Mucosa of descending colon (tissue), 3 donors: ENCODE measurements at places on chromosomes 16 and 17.

DNA sequence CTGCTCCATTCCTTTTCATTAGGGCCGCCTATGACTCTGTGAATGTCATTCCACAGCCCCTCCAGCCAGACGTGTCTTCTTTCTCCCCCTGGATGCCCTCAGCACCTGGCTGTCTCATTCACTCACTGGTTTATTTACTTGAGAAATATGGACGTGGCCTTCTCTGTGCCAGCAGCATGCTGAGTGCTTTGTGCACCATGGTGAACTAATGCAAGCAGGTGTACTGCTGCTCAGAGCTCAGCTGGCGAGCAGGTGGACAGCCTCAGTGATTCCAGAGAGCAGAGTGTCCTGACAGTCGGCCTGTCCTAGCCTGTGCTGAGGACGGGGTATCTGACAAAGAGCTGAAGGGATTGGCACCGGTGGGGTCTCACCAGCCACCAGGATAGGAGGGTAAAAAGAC, 96.7 kb downstream of the GNAO1 start:
- DNase-seq, result no peak

DNA sequence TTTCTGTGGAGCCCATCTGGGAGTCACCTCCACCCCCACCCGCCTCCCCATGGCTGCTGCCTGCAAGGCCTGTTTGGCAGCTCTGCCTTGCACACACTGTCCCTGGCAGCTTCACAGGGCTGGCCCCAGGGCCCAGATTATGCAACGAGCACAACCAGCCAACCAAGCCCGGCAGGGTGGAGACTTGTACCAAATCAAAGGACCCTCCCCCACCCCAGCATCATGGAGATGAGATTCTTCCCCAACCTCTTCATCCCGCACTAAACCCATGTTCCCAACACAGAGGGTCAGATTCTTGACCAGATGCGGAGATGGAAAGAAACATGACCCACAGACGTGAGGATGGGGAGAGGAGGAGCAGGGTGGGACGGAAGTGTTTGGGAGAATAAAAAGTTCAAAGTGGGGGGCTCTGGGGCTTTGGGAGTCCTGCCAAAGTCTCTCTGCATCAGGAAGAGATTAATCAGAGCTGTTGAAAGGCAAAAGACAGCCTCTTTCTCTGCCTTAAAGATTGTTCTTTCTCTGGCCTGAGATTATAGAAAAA, 3.8 kb downstream of the SMARCD2 start:
- peak; percentile 75 for DNase-seq

- peak; percentile 17 for DNase-seq
These were observed 71.5 kb downstream of the CRISPLD2 start for GRCh38 chr16:84891149-84891795.

GRCh38 chr16:67448580-67448979, 17.7 kb downstream of the HSD11B2 start:
- peak; percentile 67 for DNase-seq

DNA sequence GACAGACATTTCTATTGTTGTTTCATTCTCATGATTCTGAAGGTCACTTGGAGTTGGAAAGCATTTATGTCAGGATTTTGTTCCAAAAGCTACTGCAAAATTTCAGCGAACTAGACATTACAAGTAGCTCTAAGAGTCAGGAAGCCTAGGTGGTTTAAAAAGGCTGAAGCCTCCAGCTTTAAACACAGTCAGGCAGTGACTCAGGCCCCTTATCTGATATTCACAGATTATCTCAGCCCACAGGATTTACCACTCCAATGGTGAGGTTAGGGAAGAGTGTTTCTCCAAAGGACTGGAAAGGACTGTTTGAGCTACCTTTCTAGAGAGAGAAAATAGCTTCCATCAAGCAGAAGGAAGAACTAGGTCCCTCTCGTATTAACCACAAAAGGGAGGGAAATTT, 624.4 kb upstream of the C16orf82 start:
- DNase-seq, result no peak

GRCh38 chr17:260944-261343, 79.5 kb upstream of the DOC2B start:
- DNase-seq, result no peak

DNA sequence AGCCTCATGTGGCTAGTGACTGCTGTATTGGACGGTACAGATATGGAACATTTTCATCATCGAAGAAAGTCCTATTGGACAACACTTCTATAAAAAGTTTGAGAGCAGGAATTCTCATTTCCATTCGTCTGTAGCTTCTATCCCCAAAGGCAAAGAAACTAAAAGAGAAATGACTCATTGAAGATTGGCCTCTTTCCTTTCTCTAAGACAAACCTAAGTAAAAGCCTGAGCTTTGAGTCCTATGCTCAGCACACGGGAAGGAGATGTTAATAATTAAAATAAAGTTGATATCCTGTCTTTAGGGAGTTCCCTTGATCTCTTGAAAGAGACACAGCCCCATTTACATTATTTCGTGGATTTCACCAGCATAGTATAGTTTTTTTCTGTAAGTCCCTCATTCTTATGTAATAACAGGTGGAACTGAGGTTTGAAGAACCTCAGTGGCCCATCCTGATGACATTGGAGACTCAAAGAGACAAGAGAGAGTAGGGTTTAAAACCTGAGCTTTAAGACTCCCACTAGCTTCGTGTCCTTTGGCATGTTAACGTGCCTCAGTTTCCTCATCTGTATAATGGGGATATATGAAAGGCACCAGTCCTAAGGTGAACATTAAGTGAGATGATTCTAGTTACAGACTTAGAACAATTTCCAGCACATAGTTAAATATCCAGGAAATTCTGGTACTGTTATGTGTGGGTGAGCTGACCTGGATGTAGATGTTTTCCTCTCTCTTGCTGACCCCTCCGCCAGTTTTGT, 174.0 kb downstream of the IRX3 start:
- DNase-seq, result no peak

DNA sequence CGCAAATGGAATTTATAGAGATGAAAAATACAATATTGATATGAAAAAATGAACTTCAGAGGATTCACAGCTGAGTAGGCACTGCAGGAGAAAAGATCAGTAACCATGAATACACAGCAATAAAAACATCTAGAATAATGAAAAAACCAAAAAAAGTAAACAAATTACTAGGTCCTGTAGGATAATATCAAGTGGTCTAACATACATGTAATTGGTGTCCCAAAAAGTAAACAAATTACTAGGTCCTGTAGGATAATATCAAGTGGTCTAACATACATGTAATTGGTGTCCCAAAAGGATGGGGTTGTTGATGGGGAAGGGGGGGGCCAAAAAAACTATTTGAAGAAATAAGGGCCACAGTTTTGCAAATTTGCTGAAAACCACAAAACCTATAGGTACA, 43.4 kb downstream of the ZNF18 start:
- DNase-seq, result no peak

- DNase-seq, result no peak
These were observed 2.1 kb upstream of the USP32 start for GRCh38 chr17:60393840-60394723.

GRCh38 chr17:66169839-66170238, 22.1 kb downstream of the CEP112 start:
- no peak for DNase-seq

DNA sequence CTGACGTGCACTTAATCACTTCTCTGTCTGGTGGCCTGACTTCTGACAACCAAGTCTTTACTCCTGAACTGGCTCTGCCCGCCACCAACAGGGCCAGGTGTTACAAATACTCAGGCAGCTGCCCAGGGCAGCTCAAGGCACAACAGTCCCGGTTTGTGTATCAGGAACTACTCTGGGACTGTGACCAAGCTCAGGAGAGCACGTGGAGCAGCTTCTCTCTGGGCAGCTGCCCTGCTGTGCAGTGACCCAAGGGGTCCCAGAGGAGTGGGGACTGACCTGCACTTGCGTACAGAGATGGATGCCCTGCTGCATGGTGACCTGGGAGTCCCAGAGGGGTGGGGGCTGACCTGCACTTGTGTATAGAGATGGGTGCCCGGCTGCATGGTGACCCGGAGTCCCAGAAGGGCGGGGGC, 21.9 kb downstream of the LITAFD start:
- no peak for DNase-seq

GRCh38 chr16:48361012-48361411, 24.2 kb downstream of the SIAH1 start:
- no peak for DNase-seq

DNA sequence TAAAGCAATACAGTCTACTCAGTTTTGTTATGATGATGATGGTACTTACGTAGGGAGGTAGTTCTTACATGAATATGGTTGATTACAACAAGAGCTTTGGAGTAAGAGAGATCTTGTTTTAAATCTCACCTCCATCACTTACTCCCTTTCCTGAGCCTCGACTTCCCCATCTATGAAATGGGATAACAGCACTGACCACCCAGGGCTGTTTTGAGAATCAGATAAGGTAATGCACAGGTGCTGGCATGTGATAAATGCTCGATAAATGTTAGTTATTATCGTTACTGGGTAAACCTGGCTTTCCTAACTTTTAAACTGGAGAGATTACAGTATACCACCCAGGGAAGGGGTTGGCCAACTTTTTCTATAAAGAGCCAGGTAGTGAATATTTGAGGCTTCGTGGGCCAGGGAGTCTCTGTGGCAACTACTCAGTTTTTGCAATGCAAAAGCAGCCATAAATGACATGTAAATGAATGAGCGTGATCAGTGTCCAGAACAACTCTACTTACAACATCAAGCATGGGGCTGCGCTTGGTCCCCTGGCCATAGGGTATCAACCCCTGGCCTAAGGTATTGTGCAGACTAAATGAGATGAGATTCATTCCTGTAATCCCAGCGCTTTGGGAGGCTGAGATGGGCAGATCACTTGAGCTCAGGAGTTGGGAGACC, 73.7 kb downstream of the BMERB1 start:
- no peak for DNase-seq

- peak; percentile 92 for DNase-seq
These were observed 512 bp downstream of the AKAP1 start for GRCh38 chr17:57085448-57086068.

DNA sequence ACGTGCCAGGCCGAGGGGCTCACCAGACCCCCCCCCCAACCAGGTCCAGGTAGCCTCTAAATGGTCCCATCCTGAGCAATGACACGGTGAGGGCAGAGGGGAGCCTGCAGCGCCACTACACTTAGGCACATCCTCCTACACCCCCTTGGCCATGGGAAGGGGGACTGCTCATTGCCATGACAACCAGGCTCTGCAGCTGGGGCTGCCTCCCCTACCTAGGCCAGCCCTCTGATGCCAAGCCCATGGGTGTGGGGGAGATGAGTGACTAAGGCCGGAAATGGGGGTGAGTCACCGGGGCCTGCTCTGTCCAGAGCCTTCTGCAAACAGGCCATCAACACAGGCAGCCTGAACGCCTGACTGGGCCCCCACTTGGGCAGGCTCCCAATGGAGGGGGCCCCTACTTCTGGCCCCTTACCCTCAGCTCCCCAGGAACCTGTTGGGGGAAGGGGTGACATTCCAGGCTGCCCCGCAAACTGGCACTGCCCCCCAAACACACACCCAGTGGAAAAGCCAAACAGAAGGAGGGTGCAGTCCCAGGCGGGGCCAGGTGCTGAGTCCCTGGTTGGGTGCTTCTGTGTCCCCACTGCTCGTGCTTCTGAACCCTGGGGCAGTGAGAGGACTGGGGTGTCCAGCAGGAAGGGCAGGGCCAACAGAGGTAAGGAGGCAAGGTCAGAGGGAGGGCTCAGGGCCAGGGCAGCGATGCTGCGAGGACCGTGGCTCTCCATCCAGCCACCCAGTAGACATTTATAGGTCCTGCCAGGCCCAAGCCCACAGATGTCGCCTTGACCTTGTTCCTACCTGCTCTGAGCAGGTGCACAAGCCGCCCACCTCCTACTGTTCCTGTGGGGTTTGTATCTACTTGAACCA, 8.2 kb downstream of the PLCD3 start:
- DNase-seq, result peak; percentile 87

GRCh38 chr17:13843862-13844635, 225.3 kb upstream of the COX10 start:
- no peak for DNase-seq

GRCh38 chr17:22703204-22703603, 1010.9 kb downstream of the KCNJ18 start:
- DNase-seq, result no peak

GRCh38 chr17:74012465-74012864, 191.0 kb upstream of the RPL38 start:
- DNase-seq, result no peak

GRCh38 chr17:67518876-67519275, 141.8 kb downstream of the PITPNC1 start:
- no peak for DNase-seq

- no peak for DNase-seq
These were observed 533.2 kb upstream of the CDH5 start for GRCh38 chr16:65833171-65833871.

- DNase-seq, result no peak
These were observed 9.9 kb downstream of the ABR start for GRCh38 chr17:1169929-1170312.

GRCh38 chr17:61211236-61211635, 188.4 kb upstream of the TBX2 start:
- no peak for DNase-seq

DNA sequence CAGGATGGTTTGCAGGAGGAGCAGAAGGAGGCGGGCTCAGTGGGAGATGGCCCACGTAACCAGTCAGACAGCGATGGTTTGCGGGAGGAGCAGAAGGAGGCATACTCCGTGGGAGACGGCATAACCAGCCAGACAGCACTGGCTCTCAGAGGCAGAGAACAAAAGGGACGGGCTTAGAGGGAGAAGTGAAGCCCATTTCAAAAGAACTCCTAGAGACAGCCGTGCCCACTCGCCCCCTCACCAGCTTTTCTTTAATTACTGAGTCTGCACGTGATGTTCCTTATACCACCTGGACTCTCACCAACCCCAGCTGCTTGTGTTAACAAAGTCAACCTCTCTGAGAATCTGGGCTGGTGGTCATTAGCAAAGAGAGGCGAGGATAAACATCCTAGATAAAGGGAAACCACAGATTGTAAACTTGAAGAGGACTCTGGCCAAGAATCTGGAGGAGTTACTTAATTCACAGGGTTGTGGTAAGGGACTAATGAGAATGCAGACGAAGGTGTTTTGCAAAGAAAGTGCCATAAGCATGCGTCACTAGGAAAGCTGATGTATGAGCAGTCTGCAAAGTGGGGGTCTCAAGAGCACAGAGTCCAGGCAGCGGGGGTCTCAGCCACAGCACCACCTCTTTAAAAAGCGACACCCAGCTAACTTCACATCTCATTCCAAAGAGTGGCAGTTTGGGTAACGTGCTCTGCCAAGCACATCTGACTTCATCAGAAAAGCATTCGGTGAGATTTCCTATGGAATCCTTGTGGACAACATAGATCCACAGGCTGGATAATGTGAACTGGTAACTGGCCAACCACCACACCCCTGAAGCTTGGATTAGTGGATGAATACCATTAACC, 51.7 kb downstream of the NXN start:
- DNase-seq, result no peak

DNA sequence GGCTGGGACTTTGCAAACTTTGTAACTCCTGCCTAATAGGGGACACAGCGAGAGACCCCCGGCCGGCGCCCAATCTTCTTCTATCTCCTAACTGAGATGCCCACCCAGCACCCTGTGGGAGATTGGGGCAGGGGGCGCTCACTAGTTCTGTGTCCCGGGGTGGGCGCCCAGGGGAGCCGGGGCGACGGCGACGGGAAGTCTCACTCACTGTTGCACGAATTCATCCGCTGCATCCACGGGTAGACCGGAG, 3.9 kb upstream of the HOXB5 start:
- DNase-seq, result no peak
